SK-N-SH (cell line): ENCODE measurements at places on chromosomes 6 and 20. TPM values are rescaled to one million over a fixed set of nuclear protein-coding genes. Genes with fewer than 3 reads are reported as not detected.

DNA sequence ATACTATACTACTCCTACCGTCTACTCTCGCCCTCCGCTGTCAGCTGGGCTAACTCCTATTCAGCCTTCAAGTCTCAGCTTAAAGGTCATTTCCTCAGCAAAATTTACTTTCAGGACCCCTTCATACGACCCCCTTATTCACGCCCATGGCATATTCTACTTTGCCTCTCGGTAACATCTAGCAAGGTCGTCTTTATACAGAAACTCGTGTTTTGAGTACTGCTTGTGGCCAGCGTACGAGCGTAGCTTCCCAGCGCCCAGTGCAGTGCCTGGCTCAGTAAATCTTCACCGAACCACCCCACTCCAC lies 546 bp downstream of the CRNKL1 start:
- H3K27ac ChIP-seq: peak overlapping the region; percentile 84
- H3K4me3 ChIP-seq: peak overlapping the region; percentile 100
- H3K27me3 ChIP-seq: no peaks in the 10 kb centered on the region

GRCh38 chr20:60013296-60014139 lies 55.3 kb downstream of the CDH26 start:
- H3K4me1 ChIP-seq: no peaks in the 10 kb centered on the region
- H3K27ac ChIP-seq: no peak overlapping the region
- H3K4me3 ChIP-seq: no peak overlapping the region

Gene BMP5
- polyA plus RNA-seq: 0.05 TPM in 2 replicates

Gene DEFB110
- not detected in 2 replicates for polyA plus RNA-seq
